ENCODE measurements at places on chromosomes 6 and 20.

GRCh38 chr6:45548657-45549515, 171.2 kb upstream of the SUPT3H start:
- peaks cover 7% of the 10 kb centered on the region for H3K27me3 ChIP-seq
- no peaks in the 10 kb centered on the region for H3K36me3 ChIP-seq
- H3K27ac ChIP-seq = peak overlapping the region; percentile 62
- no peak overlapping the region for H3K4me3 ChIP-seq
- DNase-seq = no peak

DNA sequence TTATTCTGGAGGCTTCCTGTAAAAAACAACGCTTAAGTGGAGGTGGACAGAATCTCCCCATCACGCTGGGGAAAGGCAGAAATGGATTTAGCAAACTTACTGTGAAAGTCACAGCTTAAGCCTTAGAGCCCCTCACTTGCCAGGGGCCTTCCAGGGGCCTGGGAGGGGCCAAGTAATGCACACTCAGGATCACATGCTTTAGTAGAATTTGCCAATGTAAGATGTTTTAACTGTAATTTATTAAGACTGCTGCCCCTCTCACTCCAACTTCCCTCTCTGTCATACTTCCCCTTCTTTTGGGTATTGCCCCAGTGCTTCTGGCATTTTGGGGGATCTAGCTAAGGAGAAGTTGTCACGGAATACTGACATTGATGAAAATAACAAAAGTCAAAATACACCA, 12.6 kb upstream of the ADA start:
- H3K4me1 ChIP-seq = peaks cover 3% of the 10 kb centered on the region
- H3K36me3 ChIP-seq = no peaks in the 10 kb centered on the region
- no peak overlapping the region for H3K27ac ChIP-seq
- H3K27me3 ChIP-seq = peaks cover 1% of the 10 kb centered on the region

- no peak for DNase-seq
- no peaks in the 10 kb centered on the region for H3K4me1 ChIP-seq
- H3K4me3 ChIP-seq = no peak overlapping the region
- H3K27me3 ChIP-seq = peaks cover 13% of the 10 kb centered on the region
- H3K27ac ChIP-seq = no peak overlapping the region
Measured at GRCh38 chr20:40766790-40767614, 78.0 kb upstream of the MAFB start.

GRCh38 chr6:111338843-111339242, 144.2 kb downstream of the REV3L start:
- H3K4me1 ChIP-seq = no peaks in the 10 kb centered on the region
- DNase-seq = no peak
- no peak overlapping the region for H3K4me3 ChIP-seq

DNA sequence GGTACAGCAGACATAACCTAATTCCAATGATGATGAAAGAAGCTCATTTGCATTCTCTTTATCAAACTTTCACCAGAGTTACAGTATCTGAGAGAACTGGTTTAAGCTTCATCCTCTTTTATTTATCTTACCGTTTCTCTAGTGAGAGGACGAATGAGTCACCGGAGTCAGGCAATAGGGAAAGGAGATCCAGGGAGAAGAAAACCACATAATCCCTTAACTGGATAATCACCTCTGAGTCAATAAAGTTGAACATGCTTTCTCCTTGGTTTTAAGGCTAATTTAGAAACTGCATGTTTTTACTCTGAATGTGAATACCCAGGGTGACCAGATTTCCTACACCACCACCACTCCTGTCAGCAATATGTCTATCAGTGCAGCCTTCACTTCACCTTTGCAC, 313.7 kb upstream of the TBX18 start:
- no peaks in the 10 kb centered on the region for H3K27me3 ChIP-seq
- no peak overlapping the region for H3K27ac ChIP-seq
- no peaks in the 10 kb centered on the region for H3K36me3 ChIP-seq
- no peak for DNase-seq
- no peaks in the 10 kb centered on the region for H3K4me1 ChIP-seq

DNA sequence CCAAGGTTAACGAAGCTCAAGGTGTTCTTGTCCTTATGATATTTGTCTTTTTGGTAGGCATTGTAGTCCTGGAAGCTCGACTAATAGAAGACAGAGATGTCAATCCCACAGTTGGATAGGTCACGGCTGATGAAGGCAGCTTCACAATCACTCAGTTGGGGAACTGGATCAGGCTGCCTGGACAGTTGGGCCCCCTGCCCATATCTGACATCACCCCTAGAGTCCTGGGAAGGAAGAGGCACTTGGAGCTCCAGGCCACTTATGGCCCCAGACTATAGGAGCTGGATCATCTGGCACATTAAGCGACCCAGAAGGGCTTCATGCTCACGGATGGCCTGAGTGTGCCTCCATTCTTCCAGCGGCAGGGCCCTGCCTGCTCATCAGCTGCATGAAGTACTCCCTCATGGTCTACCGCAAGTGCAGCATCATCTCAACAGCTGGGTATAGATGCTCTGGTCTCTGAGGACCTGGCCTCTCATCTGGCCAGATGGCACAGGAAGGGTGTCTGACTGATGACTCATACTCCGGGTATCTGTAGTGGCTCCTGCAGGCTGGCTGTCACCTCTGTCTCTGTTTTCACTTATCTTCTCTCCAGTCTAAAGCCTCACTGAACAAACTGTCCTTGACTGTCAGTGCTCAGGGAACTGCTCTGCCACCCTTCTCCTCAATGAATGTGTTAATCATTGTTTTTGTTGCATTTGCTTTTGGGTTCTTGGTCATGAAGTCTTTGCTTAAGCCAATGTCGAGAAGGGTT, 29.2 kb upstream of the SSR1 start:
- H3K4me1 ChIP-seq = no peaks in the 10 kb centered on the region
- no peaks in the 10 kb centered on the region for H3K36me3 ChIP-seq
- H3K27ac ChIP-seq = no peak overlapping the region
- peaks cover 18% of the 10 kb centered on the region for H3K27me3 ChIP-seq
- H3K4me3 ChIP-seq = no peak overlapping the region
- DNase-seq = no peak

- DNase-seq = no peak
- peak overlapping the region; percentile 52 for H3K27ac ChIP-seq
- H3K4me1 ChIP-seq = peaks cover 59% of the 10 kb centered on the region
- H3K36me3 ChIP-seq = peaks cover 8% of the 10 kb centered on the region
- no peaks in the 10 kb centered on the region for H3K27me3 ChIP-seq
Measured at GRCh38 chr6:13259393-13259792, 68.9 kb downstream of the TBC1D7 start.
